ENCODE measurements at places on chromosomes 1 and 21.

- peak; percentile 18 for DNase-seq
These were observed 154.5 kb downstream of the ACTL8 start for GRCh38 chr1:17909634-17910033.

GRCh38 chr1:77047978-77048614 lies 171.1 kb downstream of the PIGK start:
- DNase-seq: no peak

GRCh38 chr1:46672696-46673095 lies 1.0 kb downstream of the TEX38 start:
- DNase-seq: no peak

GRCh38 chr1:221356693-221357092 lies 385.2 kb downstream of the DUSP10 start:
- no peak for DNase-seq

DNA sequence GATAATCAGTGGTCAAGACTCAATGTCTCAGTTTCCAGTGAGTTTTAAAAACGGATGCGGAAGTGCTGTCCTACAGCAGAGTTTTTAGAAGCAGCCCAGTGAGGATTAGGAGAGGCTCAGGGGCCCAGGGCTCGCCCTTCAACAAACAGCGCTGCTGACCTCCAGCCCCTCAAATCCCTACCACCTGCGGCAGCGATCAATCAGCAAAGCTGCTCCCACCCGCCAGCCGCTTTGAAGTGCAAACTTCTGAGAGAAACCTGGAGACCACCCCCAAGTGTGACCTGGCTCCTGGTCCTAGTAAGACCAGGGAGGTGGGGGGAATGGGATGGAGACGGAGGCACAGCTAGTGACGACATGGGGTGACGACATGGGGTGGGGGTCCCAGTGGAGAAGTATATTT lies 14.4 kb downstream of the ZBTB17 start:
- DNase-seq: no peak

DNA sequence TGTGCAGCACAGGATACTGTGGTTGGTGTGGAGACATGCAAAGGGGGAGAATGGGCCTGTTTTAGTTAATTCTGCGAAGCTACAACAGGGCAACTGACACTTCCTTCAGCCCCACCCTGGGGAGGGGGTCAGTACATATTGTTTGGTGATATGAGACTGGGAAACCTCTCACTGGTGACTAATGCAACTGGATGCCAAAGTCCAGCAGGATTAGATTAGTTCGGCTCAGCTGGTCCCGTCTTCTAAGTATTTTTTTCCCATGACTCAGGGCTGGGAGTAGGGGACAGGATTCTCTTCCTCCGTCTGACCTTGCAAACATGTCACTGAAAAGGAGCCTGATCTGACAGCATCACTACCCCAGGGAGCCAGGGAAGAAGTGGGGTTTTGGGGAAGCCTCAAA lies 43.0 kb downstream of the PLXNA2 start:
- DNase-seq: no peak

GRCh38 chr1:186144505-186144904 lies 230.5 kb downstream of the TPR start:
- DNase-seq: no peak
